Fibroblast of lung (primary cell): ENCODE measurements at places on chromosomes 5 and 9. TPM values are rescaled to one million over a fixed set of nuclear protein-coding genes. Genes with fewer than 3 reads are reported as not detected.

The IFNB1 gene
- total RNA-seq: under 0.01 and 0.17 TPM in 2 replicates

The MED10 gene
- 9.5 and 13.5 TPM in 2 replicates for total RNA-seq

The ENTREP1 gene
- under 0.01 TPM in 1 of 2 replicates, not detected in the other for total RNA-seq

The IFNA21 gene
- not detected in 2 replicates for total RNA-seq

The TMC1 gene
- 0.33 TPM in 1 of 2 replicates, not detected in the other for total RNA-seq

The DEPDC1B gene
- 2.1 and 2.5 TPM in 2 replicates for total RNA-seq
